Hypothalamus (tissue), 51 donors: ENCODE measurements at places on chromosomes 7 and 10.

- DNase-seq = no peak
Measured at GRCh38 chr7:152513861-152514770, 78.3 kb upstream of the KMT2C start.

- DNase-seq = no peak
Measured at GRCh38 chr7:44289341-44290251, 35.8 kb downstream of the CAMK2B start.

DNA sequence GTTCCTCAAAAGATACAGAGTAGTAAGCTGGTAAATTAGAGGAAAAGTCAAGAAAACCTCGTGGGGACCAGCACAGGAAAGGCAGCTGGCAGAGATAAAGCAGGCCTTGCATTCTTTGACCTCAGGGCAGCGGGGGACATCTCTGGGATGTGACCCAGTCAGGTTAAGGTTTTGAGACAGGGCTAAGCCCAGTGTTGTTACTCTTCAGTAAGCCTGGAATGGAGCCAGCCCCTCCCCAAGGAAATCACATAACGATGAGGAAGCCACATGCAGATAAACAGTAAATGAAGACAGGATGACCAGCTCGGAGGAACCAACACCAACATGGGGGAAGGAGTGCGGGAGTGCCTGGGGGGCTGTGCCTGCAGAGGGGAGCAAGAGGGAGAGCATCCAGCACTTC, 99.6 kb downstream of the JAZF1 start:
- DNase-seq = no peak

DNA sequence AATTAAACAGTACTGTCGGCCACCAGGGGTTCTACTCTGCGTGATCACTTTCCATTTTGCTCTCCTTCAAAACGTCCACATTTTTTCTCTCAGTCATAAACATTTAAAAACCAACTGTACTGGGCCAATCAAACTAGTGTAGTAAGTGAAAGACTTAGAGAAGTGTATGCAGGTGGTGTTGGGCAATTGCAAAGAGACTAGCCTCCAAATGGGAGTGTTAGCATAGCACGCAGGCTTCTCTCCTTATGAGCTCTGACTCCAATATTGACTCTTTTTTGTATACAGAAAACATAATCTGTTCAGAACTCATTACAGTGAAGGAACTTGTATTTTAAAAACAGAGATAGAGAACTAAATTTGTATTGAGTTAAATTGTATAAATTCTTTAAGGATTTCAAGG, 150.6 kb downstream of the SDK1 start:
- DNase-seq = no peak

DNA sequence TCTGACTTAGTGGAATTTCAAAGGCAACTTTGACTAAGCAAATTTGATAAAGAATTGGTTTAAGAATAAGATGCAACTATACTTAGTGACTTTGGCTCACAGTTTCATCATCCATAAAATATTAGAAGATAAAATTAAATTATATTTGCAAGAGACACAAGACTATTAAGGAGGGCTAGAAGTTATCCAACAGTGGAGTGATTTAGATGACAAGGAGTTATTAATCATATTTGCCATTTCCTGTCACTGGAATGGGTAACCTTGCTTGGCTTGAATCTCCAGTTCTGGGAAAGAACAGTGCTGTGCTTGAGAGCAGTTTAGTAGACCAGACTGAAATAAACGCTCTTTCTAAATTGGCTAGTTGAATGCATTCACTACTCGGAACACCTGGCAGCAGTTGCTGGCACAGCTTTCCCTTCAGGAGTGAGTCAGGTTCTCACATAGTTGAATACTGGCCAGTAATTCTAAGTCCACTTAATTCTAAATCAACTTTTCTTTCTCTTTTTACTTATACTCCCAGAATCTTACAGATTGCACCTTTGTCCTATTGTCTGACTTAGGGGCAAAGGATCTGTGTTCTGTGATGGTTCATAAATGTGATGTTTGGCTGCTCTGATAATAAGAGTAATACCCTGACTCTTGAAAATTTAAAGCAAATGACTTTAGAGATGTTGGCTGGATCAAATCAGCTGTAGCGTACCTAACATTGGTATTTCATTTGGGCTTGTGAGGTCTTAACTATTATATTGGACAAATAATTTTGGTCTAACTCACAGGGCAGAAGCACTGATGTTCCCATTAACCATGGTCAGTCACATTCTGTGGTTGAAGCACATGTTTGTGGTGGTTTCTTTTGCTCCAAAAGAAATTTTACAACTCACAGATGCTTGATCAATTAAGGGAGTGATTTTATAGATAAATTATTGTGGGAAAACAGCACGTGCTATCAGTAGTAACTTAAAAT, 16.6 kb downstream of the STMP1 start:
- no peak for DNase-seq

DNA sequence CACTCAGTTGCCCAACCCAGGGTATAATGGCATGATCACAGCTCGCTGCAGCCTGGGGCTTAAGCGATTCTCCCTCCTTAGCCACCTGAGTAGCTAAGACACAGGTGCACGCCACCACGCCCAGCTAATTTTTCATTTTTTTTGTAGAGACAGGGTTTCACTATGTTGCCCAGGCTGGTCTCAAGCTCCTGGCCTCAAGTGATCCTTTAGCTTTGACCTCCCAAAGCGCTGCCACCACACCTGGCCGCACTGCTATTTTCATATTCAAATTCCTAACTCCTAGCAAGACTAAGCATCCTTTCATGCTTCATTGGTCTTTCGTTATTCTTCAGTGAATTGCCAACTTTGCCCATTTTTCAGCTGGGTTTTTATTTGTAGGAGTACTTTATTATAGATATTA, 30.4 kb upstream of the DAGLB start:
- no peak for DNase-seq

- DNase-seq = no peak
Measured at GRCh38 chr7:41886262-41886900, 183.5 kb upstream of the INHBA start.

DNA sequence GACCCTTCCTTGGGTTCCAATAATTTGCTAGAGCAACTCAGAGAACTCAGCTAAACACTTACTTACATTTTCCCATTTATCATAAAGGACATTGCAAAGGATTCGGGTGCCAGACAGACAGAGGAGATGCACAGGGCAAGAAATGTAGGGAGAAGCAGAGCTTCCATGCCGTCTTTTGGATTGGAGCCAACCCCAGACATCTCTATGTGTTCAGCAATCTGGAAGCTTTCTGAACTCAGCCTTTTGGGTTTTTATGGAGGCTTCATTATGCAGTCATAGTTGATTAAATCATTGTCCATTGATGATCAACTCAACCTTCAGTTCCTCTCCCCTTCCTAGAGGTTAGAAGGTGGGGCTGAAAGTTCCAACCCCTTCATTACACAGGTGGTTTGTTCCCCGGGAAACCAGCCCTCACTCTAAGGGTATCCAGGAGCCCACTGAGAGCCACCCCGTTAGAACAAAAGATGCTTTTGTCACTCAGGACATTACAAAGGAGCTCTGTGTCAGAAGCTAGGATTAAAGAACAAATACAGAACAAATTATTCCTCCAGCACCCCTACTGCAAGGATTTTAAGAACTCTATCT, 211.9 kb upstream of the VSTM2A start:
- no peak for DNase-seq

DNA sequence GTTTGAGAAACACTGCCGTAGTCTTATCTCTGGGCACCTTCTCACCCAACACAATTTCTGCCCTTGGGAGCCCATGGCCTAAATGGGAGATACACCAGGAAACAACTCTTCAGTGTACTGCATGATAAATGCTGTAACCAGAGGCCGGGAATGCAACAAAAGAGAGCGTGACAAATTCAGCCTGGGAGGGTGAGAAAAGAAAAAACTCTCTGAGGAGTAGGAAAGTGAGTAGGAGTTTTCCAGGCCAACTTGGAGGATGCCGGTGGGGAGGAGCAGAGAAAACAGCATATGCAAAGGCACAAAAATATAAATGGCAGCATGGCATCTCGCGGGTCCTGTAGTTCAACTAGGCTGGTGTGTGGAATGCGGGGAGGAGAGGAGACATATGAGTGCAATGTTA, 624.5 kb downstream of the PARD3 start:
- no peak for DNase-seq

GRCh38 chr7:17298840-17299482, 509 bp downstream of the AHR start:
- peak; percentile 10 for DNase-seq

- peak; percentile 4 for DNase-seq
Measured at GRCh38 chr7:34747867-34748727, 90.1 kb downstream of the NPSR1 start.

- DNase-seq = no peak
Measured at GRCh38 chr10:117938104-117938503, 108.6 kb downstream of the RAB11FIP2 start.

GRCh38 chr10:44975431-44976331, 2.9 kb downstream of the DEPP1 start:
- no peak for DNase-seq

DNA sequence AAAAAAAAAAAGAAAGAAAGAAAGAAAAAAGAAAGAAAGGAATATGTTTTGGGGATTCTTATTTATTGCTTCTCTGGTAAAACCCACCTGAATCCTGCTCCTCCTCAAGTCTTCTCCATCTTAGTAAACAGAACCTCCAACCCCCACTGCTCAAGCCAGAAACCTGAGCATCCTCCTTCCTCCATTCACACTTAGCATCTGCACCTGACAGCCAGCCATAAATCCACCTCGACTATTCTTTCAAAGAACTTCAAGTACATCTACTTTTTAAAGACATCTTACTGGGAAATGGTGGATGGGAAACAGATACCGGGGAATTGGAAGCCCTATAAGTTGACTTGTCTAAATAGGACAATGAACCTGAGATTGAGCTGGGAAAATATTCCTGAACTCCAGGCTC, 519.9 kb upstream of the DPP6 start:
- no peak for DNase-seq

DNA sequence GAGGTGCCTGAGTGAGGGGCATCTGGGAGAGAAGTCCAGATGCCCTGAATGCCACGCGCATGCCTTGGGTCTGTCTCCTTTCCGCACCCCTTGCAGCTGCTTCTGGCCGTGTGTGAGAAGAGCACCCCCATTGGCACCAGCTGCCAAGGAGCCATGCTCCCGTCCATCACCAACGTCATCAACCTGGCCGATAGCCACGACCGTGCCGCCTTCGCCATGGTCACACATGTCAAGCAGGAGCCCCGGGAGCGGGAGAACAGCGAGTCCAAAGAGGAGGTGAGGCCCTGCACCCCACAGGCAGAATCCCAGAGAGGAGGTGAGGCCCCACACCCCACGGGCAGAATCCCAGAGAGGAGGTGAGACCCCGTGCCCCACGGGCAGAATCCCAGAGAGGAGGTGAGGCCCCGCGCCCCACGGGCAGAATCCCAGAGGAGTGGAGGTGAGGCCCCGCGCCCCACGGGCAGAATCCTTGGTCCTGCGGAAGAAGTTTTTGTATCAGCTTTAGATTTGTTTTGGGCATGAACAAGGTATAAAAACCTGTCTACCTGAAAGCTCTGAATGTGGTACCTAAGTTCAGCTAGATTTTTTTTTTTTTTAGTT, 91.8 kb downstream of the TRRAP start:
- no peak for DNase-seq

GRCh38 chr7:65221683-65222082, 152.0 kb upstream of the ZNF92 start:
- no peak for DNase-seq

GRCh38 chr7:2247141-2247995, 5.3 kb downstream of the NUDT1 start:
- DNase-seq = no peak

- DNase-seq = no peak
Measured at GRCh38 chr7:158741294-158741666, 36.7 kb upstream of the NCAPG2 start.

- DNase-seq = no peak
Measured at GRCh38 chr10:106897719-106898118, 266.8 kb downstream of the SORCS1 start.

DNA sequence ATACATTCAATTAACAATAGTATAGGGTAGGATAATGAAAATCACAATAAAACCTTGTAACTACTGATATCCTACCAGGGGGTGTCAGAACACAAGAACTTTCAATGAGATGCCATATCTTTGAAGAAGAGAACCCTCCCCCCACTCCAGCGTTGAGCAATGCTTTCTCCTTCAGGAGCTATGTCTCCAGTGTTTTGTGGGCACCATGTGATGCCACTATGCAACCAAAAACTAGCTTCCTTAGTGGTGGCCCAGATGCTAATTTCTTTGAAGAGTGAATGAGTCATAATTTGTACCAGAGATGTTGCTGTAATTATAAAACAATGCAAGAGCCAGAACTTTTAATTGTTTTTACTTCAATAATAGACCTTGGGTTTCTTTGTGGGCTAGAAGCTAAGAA, 76.0 kb upstream of the ADO start:
- DNase-seq = no peak

DNA sequence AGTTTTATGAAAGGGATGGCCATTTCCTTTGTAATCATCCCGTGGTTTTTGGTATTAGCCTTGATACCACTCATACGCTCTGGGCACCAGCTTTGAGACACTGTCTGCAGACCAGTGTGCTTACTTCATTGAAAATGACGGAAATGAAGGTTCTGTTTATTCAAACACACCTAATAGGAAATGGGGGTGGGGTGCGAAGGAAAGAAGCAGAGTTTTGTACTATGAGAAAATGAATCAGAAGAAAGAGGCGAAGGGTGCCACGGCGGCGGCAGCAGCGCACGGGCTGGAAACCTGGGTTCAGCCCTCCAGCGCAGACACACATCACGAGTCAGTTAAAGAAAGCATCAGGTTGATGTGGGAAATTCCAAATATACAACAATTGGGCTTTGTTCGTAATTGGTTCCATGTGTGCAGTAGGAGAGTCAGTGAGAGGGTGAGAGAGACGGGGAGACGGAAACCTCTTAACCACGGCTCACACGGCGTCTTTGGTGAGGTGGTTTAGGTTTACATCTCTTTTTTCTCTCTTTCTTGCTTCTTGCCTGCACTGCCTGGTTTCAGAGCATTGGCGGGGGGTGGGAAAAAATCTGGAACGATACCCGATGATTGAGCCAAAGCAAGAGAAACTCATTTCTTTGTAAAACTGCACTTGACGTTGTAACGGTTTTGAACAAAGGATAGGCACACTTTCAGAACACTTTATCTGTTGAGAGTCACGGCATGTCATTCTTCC, 321.2 kb downstream of the FRMD4A start:
- DNase-seq = no peak

- no peak for DNase-seq
Measured at GRCh38 chr7:55108401-55108800, 89.6 kb downstream of the EGFR start.

GRCh38 chr7:33776788-33777187, 128.6 kb upstream of the BMPER start:
- no peak for DNase-seq
